Stomach (tissue), 19 donors: ENCODE measurements at places on chromosomes 16 and 17. TPM values are rescaled to one million over a fixed set of nuclear protein-coding genes. Genes with fewer than 3 reads are reported as not detected.

Gene CCDC154
- not detected for total RNA-seq

Gene TPSG1
- not detected for total RNA-seq

DNA sequence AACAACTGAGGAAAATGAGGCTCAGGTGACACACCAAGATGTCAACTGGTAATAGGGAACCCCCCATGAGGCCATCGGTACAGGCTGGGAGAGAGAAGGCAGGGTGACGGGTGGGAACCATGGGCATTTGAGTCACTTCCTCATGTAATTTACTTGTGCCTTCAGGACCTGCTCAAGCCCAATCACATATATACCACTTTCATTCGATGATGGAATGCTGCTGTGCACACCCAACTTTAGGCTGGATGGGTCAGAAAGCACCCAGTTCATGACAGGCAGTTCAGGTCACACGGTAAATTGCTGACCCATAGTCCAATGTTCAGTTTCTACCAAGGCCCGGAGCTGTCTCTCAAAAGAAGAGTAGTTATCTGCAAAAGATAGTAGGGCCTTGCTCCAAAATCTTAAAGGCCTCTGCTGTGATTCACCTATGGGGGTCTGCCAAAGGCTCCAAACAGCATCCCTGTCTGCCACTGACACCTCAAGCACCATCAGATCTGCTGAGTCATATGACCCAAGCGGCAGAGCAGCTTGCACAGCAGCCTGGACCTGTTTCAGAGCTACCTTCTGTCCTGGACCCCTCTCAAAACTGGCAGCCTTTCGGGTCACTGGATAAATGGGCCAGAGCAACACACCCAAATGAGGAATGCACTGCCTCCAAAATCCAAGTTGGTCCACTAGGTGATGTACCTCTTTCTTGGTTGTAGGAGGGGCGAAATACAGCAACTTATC, 24.7 kb downstream of the ZZEF1 start:
- no peaks in the 10 kb centered on the region for H3K27me3 ChIP-seq
- H3K27ac ChIP-seq: no peak overlapping the region
- no peak overlapping the region for H3K4me3 ChIP-seq

DNA sequence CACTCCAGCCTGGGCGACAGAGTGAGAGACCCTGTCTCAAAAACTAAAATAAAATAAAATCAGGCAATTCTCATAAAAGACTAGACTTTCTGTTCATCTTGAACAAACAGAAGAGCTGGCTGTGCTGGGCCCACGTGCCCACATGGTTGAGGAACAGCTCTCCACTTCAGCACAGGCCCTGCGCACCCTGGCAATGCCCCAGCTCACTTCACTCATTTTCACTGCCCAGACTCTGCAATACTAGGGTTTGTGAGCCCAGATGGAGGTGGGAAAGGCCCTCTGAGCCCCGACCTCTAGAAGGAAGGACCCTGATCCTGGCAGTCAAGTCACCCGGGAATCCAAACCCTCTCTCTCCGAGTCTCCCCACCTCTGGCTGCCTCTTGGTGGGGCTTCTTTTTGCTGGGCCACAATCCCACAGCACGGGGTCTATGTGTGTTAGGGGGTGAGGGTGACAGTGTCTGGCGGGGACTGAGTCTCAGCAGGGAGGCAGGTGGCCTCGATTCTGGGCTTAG, 14.8 kb downstream of the MYLK3 start:
- no peaks in the 10 kb centered on the region for H3K36me3 ChIP-seq
- H3K4me3 ChIP-seq: no peak overlapping the region
- H3K27ac ChIP-seq: no peak overlapping the region
- DNase-seq: no peak
- no peaks in the 10 kb centered on the region for H3K27me3 ChIP-seq

- peaks cover 38% of the 10 kb centered on the region for H3K27me3 ChIP-seq
- peak within 1 kb of the TSS; percentile 60 for H3K4me3 ChIP-seq
- H3K4me1 ChIP-seq: peaks cover 17% of the 10 kb centered on the region
- H3K36me3 ChIP-seq: no peaks in the 10 kb centered on the region
Observed at GRCh38 chr17:44758414-44759085, at the start of gene ADAM11. Gene ADAM11 (plus strand): TSS chr17:44758988. CDS start chr17:44759200, 212 bp downstream.

DNA sequence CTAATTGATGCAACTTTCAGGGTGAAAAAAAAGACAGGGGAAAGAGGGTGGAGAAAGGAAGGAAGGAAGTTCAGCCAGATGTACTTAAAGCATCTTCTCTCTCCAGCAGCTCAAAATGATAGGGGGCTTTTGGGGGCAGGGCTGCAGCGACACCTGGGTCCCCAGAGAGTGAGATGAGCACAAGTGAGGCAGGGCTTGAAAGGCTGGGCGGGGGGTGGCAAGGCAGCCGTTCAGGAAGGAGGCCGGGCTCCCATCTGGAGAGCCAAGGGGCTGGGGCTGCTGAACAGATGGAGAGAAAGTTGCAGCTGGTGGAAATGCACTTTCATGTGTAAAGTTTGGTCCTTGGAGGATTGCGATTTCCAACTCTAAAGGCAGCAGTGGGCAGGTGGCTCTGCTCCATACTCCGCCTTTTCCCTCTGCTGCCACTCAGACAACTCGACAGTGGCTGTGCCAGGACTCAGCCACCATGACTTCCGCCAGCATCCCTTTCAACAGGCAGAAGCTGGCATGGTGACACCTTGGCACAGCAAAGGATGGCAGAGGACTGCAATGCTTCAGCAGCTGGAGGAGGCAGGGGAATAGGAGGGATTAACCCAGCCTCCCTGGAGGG, 7.7 kb downstream of the SLC35B1 start:
- H3K4me3 ChIP-seq: no peak overlapping the region
- no peaks in the 10 kb centered on the region for H3K27me3 ChIP-seq
- peaks cover 8% of the 10 kb centered on the region for H3K4me1 ChIP-seq
- DNase-seq: no peak
- H3K27ac ChIP-seq: no peak overlapping the region
